ENCODE measurements at places on chromosomes 12 and 14.
A peak's percentile ranks its signal among the peaks of the same experiment; 100 is the strongest.

DNA sequence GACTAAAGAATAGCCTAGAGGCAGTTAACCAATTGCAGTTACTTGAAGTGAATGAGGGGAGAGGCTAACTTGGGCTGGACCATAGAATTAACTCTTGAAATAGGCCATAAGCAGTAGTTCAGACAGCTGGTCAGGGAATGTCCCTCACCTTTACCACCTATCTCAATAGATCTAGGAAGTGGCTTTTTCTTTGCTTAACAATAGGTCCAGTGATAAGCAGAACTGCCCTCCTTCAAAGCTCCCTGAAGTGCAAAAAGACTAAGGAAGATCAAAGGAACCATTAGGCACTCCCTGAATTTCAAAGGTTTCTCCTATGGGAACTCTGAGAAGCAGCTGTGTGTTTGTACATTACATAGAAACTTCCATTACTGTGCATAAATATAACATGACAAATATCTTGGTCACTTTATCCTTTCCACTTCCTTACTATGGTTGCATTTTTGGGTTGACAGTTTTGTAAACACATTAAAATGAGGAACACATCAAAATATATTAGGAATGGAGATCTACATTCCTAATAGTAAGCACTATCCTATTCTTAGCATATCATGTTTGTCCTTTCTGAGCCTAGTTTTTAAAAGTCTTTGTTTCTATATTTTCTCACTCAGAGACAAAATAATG is 7.2 kb upstream of the NAA30 start:
- H3K4me3 ChIP-seq, result no peak overlapping the region
- DNase-seq, result no peak
- peaks cover 2% of the 10 kb centered on the region for H3K27me3 ChIP-seq
- H3K27ac ChIP-seq, result no peak overlapping the region
- H3K4me1 ChIP-seq, result no peaks in the 10 kb centered on the region

- no peak overlapping the region for H3K4me3 ChIP-seq
- H3K27ac ChIP-seq, result no peak overlapping the region
- H3K4me1 ChIP-seq, result no peaks in the 10 kb centered on the region
- no peak for DNase-seq
- H3K27me3 ChIP-seq, result peaks cover 15% of the 10 kb centered on the region
Observed at GRCh38 chr12:5966486-5967095, 21.5 kb upstream of the ANO2 start.

GRCh38 chr12:79451365-79451764 is 239.4 kb downstream of the PAWR start:
- H3K27me3 ChIP-seq, result no peaks in the 10 kb centered on the region
- no peaks in the 10 kb centered on the region for H3K4me1 ChIP-seq
- H3K27ac ChIP-seq, result no peak overlapping the region
- no peaks in the 10 kb centered on the region for H3K36me3 ChIP-seq

GRCh38 chr12:18798535-18799361 is 60.8 kb downstream of the CAPZA3 start:
- no peak for DNase-seq
- H3K4me3 ChIP-seq, result no peak overlapping the region
- no peaks in the 10 kb centered on the region for H3K36me3 ChIP-seq
- H3K27ac ChIP-seq, result no peak overlapping the region
- H3K27me3 ChIP-seq, result no peaks in the 10 kb centered on the region

GRCh38 chr12:52204931-52205505 is 13.2 kb upstream of the KRT80 start:
- H3K36me3 ChIP-seq, result no peaks in the 10 kb centered on the region
- no peak for DNase-seq
- H3K27ac ChIP-seq, result no peak overlapping the region
- H3K27me3 ChIP-seq, result peaks cover 28% of the 10 kb centered on the region
- H3K4me1 ChIP-seq, result peaks cover 6% of the 10 kb centered on the region

GRCh38 chr12:56216461-56216860 is 5.3 kb downstream of the RNF41 start:
- H3K27ac ChIP-seq, result no peak overlapping the region
- no peaks in the 10 kb centered on the region for H3K27me3 ChIP-seq
- H3K36me3 ChIP-seq, result peaks cover 57% of the 10 kb centered on the region
- peaks cover 25% of the 10 kb centered on the region for H3K4me1 ChIP-seq
- no peak for DNase-seq

GRCh38 chr14:63611078-63611477 is 30.6 kb downstream of the WDR89 start:
- H3K4me1 ChIP-seq, result peaks cover 24% of the 10 kb centered on the region
- H3K36me3 ChIP-seq, result peaks cover 64% of the 10 kb centered on the region
- DNase-seq, result no peak
- H3K27me3 ChIP-seq, result no peaks in the 10 kb centered on the region
- no peak overlapping the region for H3K27ac ChIP-seq
- no peak overlapping the region for H3K4me3 ChIP-seq

- H3K27ac ChIP-seq, result no peak overlapping the region
- peaks cover 23% of the 10 kb centered on the region for H3K27me3 ChIP-seq
- H3K4me1 ChIP-seq, result peaks cover 2% of the 10 kb centered on the region
- no peak overlapping the region for H3K4me3 ChIP-seq
Observed at GRCh38 chr12:102462795-102463465, 17.4 kb downstream of the IGF1 start.

- no peak overlapping the region for H3K4me3 ChIP-seq
- DNase-seq, result no peak
- no peak overlapping the region for H3K27ac ChIP-seq
- H3K27me3 ChIP-seq, result peaks cover 3% of the 10 kb centered on the region
- H3K4me1 ChIP-seq, result peaks cover 32% of the 10 kb centered on the region
- no peaks in the 10 kb centered on the region for H3K36me3 ChIP-seq
Observed at GRCh38 chr12:57890191-57891115, 43.9 kb upstream of the CTDSP2 start.

- peaks cover 16% of the 10 kb centered on the region for H3K4me1 ChIP-seq
- peak overlapping the region; percentile 50 for H3K4me3 ChIP-seq
- no peak for DNase-seq
- H3K27ac ChIP-seq, result no peak overlapping the region
- peaks cover 64% of the 10 kb centered on the region for H3K27me3 ChIP-seq
Observed at GRCh38 chr12:49332891-49333371, 4.1 kb downstream of the C1QL4 start.

DNA sequence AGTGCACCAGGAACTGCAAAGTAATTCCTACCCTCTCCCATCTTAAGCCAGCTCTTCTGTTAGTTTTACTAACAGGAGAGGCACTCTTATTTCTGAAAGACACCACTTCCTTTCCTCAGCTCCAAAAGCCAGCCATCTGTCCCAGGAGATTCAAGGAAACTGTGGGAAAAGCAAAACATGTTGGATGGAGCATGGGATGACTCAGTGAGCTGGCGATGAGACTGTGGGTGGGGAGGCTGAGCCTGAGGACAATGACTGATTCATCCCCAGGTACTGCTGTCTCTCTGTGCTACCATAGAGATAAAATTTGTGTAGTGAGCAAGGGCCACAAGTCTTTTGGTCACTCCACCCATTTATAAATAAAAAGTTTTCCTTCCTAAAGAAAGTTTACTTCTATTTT is 141.4 kb downstream of the MYRFL start:
- no peaks in the 10 kb centered on the region for H3K4me1 ChIP-seq
- H3K27ac ChIP-seq, result no peak overlapping the region
- H3K36me3 ChIP-seq, result no peaks in the 10 kb centered on the region
- H3K4me3 ChIP-seq, result no peak overlapping the region
- no peaks in the 10 kb centered on the region for H3K27me3 ChIP-seq

- peak; percentile 63 for DNase-seq
- peaks cover 33% of the 10 kb centered on the region for H3K27me3 ChIP-seq
- H3K4me3 ChIP-seq, result no peak overlapping the region
- H3K4me1 ChIP-seq, result peaks cover 22% of the 10 kb centered on the region
- no peak overlapping the region for H3K27ac ChIP-seq
Observed at GRCh38 chr14:54691525-54692283, 124.8 kb downstream of the SAMD4A start.

DNA sequence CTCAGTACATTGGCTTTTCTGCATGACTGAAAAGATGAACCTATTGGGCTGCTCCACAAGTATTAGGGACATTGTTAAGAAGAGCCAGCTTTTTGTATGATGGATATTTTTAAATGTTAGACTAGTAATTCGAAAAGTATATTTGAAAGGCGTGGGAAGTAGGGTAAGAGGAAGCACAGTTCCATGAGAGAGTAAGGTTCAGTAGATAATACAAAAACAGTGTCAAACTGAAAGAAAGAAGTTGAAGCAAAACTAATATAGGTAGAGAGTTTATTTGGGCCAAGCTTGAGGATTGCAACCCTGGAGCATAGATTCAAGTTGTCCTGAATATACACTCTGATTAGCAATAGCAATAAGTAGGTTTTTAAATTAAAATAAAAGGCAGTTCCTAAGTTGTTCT is 193.9 kb downstream of the RASSF9 start:
- H3K27ac ChIP-seq, result no peak overlapping the region
- no peaks in the 10 kb centered on the region for H3K27me3 ChIP-seq
- H3K36me3 ChIP-seq, result no peaks in the 10 kb centered on the region
- no peaks in the 10 kb centered on the region for H3K4me1 ChIP-seq

DNA sequence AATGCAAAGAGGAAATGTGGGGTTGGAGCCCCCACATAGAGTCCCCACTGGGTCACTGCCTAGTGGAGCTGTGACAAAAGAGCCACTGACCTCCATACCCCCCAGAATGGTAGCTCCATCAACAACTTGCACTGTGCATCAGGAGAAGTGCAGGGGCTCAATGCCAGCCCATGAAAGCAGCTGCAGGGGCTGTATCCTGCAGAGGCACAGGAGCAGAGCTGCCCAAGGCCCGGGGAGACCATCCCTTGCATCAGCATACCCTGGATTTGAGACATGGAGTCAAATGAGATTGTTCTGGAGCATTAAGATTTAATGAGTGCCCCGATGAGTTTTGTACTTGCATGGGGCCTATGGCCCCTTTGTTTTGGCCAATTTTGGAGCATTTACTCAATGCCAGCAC is 1023.6 kb downstream of the VRK1 start:
- H3K4me1 ChIP-seq, result peaks cover 14% of the 10 kb centered on the region
- peaks cover 2% of the 10 kb centered on the region for H3K36me3 ChIP-seq
- H3K27ac ChIP-seq, result no peak overlapping the region
- DNase-seq, result no peak
- H3K4me3 ChIP-seq, result no peak overlapping the region
- no peaks in the 10 kb centered on the region for H3K27me3 ChIP-seq

- peak; percentile 84 for DNase-seq
- peaks cover 11% of the 10 kb centered on the region for H3K4me1 ChIP-seq
- H3K27ac ChIP-seq, result no peak overlapping the region
- H3K27me3 ChIP-seq, result peaks cover 28% of the 10 kb centered on the region
Observed at GRCh38 chr12:117874842-117875434, 93.9 kb downstream of the KSR2 start.

- no peak overlapping the region for H3K4me3 ChIP-seq
- no peaks in the 10 kb centered on the region for H3K4me1 ChIP-seq
- no peak for DNase-seq
- H3K27ac ChIP-seq, result no peak overlapping the region
Observed at GRCh38 chr12:24537083-24537860, 411.6 kb downstream of the BCAT1 start.

GRCh38 chr14:61884711-61885110 is 122.5 kb downstream of the SNAPC1 start:
- no peak overlapping the region for H3K27ac ChIP-seq
- peaks cover 32% of the 10 kb centered on the region for H3K27me3 ChIP-seq

GRCh38 chr12:105083031-105083430 is 1.2 kb downstream of the ALDH1L2 start:
- H3K27me3 ChIP-seq, result peaks cover 39% of the 10 kb centered on the region
- H3K36me3 ChIP-seq, result peaks cover 2% of the 10 kb centered on the region
- H3K4me1 ChIP-seq, result peaks cover 7% of the 10 kb centered on the region
- H3K27ac ChIP-seq, result no peak overlapping the region
- H3K4me3 ChIP-seq, result no peak overlapping the region

GRCh38 chr14:68976160-68977067 is 2.7 kb downstream of the ACTN1 start:
- H3K36me3 ChIP-seq, result peaks cover 59% of the 10 kb centered on the region
- peaks cover 63% of the 10 kb centered on the region for H3K4me1 ChIP-seq
- no peak for DNase-seq
- H3K27me3 ChIP-seq, result peaks cover 3% of the 10 kb centered on the region
- peak overlapping the region; percentile 86 for H3K4me3 ChIP-seq

DNA sequence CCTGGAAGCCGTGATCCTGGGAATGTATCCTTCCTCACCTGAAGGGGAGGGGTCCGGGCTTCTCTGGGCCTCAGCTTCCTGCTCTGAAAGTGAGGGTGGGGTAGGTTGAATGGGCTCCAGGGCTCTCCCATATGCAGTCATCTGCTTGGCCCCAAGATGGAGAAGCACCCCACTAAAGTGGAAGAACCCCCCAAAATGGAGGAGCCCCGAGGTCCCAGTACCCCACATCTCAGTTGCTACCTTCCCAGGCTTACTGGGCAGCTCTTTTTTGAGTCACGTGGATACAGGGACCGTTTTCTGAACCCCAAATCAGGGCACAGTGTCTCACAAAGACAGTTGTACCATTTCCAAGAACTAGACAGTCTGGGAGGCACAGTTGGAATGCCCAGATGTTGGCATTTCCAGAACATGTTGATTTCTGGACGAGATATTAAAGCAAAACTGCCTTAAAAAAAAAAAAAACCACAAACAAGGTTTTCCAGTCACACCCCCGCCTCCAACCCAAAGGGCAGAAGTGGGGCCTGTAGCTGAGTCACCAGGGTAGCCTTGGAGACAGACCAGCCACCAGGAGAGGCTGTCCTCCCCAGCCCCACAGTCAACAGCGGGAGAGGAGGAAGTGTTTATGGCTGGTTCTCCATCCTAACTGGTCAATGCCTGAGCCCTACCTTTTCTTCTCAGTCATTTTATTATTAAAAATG is 12.1 kb downstream of the VASH1 start:
- H3K4me3 ChIP-seq, result no peak overlapping the region
- H3K27ac ChIP-seq, result no peak overlapping the region
- peaks cover under 1% of the 10 kb centered on the region for H3K36me3 ChIP-seq
- H3K4me1 ChIP-seq, result peaks cover 19% of the 10 kb centered on the region

DNA sequence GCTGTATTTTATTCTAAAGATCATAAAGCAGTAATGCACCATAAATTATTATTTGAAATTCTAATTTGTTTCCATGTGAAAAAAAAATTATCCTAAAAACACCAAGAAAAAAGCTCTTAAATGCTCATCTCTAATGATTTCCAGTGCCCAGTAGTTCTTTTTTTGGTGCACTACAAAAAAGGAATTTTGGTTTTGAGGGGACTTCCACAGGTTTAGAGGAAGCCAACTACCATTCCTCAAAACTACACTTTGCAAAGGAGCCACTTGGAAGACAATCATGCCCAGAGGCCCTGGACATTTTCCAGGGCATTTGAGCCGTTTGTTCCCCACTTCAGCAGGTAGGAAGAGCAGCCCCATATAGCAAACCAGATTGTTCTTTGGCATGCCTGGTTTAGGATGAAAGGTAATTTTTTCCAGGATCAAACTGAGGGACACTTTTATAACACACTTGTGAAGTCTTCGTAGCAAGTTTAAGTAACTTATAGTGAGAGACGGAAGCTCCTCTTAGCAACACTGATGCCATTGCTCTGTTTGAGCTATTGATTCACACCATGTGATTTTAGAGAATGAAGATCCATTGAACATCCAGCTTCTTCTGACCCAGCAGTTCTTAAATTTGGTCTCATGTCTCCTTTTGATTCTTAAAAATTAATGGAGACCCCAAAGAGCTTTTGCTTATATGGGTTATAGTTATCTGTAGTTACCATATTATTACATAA is 187.9 kb downstream of the ETV6 start:
- peaks cover 76% of the 10 kb centered on the region for H3K36me3 ChIP-seq
- peak overlapping the region; percentile 97 for H3K27ac ChIP-seq
- H3K27me3 ChIP-seq, result no peaks in the 10 kb centered on the region
